ENCODE measurements at places on chromosomes 2 and 18.

- DNase-seq, result no peak
These were observed 167.5 kb upstream of the DTNA start for GRCh38 chr18:34542625-34543024.

GRCh38 chr2:71306762-71307161 is 24.8 kb upstream of the ZNF638 start:
- no peak for DNase-seq

DNA sequence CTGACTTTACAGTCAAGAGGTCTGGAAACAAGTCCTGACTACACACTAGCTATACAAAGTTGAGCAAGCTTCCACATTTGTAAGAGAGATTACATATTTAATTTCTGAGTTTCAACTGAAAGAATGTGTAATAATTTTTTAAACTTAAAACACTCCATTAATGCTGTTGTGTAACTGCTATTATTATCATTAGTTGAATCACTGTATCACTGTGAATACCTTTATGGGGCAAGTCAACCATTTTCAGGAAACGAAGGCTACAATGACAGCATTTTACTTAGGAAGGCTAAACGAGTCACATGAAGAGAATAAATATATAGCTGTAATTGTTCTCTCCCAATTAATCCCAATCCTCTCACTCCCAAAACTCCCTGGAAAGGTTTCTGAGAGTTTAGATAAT is 46.3 kb downstream of the TRIP12 start:
- DNase-seq, result no peak

GRCh38 chr2:151350579-151351195 is 6.7 kb upstream of the TNFAIP6 start:
- DNase-seq, result no peak

DNA sequence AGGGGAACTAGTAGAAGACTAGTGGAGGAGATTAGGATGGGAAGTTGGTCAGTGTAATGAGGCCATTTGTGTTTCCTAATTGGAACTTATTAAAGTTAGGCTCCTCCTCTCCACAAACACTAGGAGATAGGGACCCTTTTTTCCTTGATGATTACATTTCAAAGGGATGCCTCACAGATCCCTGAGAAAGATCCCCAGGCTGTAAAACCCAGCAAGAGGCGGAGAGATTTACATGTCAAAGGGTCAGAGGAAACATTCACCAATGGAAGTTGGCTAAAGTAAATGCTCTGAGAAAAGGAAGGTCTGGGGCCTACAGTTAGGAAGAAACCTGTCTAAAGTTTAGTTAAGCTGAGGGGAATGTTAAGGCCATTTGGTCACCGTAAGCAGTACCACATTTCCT is 1.4 kb upstream of the CCDC85A start:
- no peak for DNase-seq

GRCh38 chr2:28134262-28134812 is 243.8 kb downstream of the BABAM2 start:
- no peak for DNase-seq

GRCh38 chr2:226115832-226116200 is 683.8 kb downstream of the IRS1 start:
- DNase-seq, result no peak

- DNase-seq, result no peak
These were observed 71.8 kb downstream of the MYO3B start for GRCh38 chr2:170249761-170250160.

GRCh38 chr2:56191617-56192016 is 7.8 kb downstream of the CCDC85A start:
- DNase-seq, result no peak

DNA sequence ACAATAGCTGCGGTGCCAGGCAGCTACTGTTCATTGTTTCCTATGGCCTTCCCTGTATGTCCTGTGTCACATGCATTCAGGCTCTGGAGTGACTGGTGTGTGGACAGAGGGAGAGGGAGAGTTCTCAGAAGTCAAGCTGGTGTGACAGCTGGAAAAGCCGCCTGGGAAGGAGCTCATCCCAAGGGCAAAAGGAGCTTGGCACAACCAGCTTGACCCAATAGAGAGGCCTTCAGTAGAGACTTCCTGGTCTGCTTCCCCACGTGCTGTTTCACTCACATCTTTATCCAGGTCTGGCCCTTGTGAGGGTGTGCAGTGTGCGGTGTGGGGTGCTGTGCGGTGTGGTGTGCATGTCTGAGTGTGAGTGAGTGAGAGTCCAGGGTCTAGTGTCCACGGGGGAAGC is 11.1 kb upstream of the NT5DC4 start:
- DNase-seq, result no peak

DNA sequence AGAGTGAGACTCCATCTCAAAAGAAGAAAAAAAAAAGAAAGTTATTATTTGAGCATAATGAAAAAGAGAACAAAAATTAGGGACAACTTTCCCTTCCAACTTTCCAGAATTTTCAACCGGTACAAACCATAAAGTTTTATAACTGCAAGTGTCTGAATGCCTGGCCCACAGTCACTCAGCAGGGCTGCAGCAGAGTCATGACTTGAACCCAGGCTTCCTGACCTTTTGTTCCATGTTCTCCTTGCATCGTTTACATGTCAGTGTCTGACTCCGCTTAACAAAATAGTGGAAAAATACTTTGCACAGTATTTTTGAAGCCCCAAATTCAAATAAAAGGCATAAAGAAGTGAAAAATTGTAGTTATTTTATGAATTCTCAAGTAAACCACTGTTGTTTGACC is 82.7 kb downstream of the LTBP1 start:
- no peak for DNase-seq

DNA sequence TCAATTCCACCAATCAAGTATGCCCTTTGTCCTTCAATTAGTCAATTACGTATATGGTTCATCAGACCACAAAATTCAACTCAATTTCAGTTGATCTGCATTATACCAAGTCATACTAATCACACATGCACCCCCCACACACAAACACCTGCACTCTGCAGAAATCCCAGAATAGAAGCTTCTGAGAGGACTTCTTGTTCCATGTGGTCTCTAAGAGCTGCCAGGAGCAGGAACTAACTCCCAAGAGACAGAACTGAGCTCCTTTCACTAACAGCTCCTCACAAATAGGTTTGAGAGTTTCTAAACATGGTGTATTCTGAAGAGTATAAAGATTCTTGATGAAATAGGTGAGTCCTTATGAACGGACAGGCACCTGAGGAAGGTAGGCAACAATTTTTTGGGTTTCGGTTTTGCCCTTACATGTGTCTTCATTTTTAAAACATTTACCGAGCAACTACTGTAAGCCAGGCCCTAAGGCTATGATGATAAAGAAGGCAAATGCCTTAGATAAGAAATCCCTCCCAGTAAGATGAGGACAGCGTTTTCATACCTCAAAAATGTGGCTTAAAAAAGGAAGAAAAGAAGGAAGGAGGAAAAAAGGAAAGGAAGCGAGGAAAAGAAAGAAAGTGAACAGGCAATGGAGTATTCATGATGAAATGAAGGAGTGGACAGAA is 183.1 kb downstream of the PID1 start:
- DNase-seq, result no peak

GRCh38 chr2:218743068-218743467 is 32.4 kb downstream of the TTLL4 start:
- DNase-seq, result no peak

- no peak for DNase-seq
These were observed 14.8 kb downstream of the COL5A2 start for GRCh38 chr2:189164746-189165145.

DNA sequence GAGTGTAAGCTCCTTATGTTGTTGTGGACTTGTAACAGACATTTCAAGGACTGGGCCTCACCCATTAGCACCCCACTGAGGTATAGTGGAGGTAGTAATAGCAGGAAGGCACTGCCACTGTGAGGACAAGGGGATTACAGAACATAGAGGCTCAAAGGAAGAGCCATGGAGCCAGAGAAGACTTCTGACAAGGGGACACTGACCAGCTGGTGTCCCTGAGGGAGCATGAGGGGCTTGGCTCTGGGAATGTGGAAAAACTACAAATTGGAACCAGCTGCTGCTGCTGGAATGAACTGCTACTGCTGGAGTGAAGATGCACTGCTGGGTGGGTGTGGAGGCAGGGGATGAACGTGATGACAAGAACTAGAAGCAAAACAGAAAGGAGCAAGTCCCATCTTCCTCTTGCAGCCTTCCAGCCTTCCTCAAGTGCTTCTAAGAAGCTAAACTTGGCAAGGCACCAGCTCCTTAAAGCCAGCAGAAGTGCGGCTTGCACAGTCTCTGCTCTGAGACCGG is 167.3 kb upstream of the NOSTRIN start:
- peak; percentile 84 for DNase-seq

DNA sequence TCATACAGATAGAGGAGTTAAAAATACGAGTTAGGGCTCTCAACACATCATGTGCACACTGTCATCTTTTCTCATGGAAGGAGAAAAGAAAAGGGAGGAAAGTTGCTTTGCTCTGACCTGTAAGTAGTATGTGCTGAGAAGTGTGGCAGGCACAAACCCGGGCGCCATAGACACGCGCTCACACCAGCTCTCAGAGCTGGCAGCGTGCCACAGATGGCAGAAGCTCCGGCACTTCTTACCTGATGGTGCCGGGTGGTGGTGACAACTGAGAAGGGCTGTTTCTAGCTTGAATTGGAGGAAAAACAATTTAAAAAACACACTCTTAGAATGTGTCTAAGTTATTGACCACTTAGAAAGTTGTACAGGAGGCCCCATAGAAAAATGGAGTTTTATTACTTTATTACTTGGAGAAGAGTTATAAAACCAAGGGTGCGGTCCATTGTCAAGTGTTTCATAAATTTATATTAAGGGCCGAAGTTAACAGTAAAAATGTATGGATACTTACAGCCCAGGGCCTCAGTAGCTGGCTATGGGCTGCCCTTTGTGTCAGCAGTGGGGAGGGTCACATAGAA is 92.2 kb downstream of the DPP4 start:
- DNase-seq, result no peak

DNA sequence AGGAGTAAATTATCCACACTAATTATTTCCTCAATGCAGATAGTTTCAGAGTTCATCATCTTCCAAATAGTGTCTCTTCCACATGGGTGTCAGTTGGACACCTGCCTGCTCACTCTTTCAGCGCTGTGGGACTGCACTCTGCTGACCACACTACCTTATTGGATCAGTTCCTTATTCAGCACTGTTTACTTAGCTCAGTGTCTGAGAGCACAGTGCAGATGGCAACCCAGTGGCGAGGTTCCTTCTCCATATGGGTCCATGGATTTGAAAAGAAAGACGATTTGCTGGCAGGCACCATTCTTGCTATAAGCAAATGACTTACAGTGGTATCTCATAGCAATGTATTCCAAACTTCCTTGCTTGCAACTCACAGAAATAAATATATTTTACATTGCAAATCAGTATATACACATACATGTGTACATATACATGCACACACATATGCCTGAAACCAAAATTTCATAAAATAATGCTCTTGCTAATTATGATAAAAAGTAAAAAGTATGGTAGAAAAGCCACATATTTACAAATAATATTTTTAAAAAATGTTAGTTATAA is 354.8 kb downstream of the INSIG2 start:
- no peak for DNase-seq

DNA sequence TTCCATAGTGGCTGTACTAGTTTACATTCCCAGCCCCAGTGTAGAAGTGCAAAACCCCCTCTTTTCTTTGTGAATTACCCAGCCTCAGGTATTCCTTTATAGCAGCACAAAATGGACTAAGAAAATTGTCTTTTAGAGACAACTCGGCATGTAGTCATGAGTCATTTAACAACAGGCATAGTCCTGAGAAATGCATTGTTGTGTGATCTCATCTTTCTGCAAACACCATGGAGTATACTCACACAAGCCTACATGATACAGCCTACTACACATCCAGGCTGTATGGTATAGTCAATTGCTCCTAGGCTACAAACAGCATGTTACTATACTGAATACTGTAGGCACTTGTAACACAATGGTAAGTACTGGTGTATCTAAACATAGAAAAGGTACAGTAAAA is 44.4 kb upstream of the MBP start:
- no peak for DNase-seq

GRCh38 chr18:31162825-31163435 is at the start of gene DSC1:
Gene DSC1 (minus strand): TSS chr18:31162856. CDS start chr18:31162594, 262 bp downstream.
- DNase-seq, result no peak

DNA sequence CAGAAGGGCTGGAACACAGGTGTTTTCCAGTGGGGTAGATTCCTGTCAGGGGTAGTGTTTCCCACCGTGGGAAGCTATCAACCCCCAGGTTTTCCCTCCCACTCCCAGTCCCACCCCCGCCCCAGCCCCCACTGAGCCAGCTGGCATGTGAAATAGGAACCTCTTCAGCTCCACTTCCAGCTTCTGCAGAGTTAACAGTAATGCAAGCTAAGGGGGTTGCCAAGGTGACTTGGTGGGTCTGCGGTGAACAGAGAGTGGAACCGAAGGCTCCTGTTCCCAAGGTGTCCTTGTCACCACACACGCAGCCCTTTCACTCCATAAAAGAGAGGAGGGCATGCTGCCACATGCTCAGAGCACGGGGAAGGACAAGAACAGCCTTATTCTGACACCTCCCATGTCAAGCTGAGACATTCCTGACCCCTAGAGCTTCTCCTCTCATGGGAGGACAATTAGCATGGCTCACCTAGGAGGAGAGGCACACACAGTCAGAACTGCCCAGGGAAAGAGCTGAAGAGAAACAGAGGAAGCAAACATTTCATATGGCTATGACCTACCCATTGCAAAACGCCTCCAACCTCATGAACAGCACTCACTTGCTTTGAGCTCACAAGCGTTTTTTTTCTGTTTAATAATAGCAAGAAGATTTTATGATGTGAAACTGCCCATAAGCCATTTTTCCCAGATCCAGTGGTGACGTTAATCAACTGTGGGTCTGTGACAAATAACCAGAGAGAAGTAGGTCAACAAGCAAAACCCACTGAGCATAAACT is 39.8 kb upstream of the TBC1D8 start:
- no peak for DNase-seq

DNA sequence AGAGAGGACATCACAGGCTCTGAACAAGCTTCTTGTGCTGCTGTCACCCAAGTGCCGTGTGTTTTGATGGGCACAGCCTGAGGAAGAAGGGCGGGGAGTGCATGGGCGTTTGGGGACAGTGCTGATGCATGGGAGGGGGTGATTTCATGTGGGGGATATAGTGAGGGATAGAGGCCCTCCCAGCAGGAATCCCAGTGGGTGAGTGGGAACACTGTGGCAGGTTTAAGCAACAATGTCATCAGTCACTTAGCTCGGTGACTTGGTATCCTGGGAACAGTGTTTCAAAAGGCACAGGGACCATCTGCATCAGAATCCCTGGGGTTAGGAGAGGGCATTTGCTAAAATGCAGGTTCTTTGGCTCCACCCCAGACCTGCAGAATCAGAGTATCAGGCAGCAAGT is 609 bp downstream of the SIGLEC15 start:
- no peak for DNase-seq

Data from forelimb muscle (tissue), 1 donor.